ENCODE measurements at places on chromosomes 2 and 18. TPM values are rescaled to one million over a fixed set of nuclear protein-coding genes. Genes with fewer than 3 reads are reported as not detected.
A peak's percentile ranks its signal among the peaks of the same experiment; 100 is the strongest.

GRCh38 chr2:48471048-48471474, 58.9 kb upstream of the STON1 start:
- no peaks in the 10 kb centered on the region for H3K36me3 ChIP-seq
- peak overlapping the region; percentile 66 for H3K27ac ChIP-seq
- H3K27me3 ChIP-seq, result no peaks in the 10 kb centered on the region

GRCh38 chr2:111676291-111676822, 207.6 kb downstream of the ANAPC1 start:
- no peaks in the 10 kb centered on the region for H3K4me1 ChIP-seq
- H3K27me3 ChIP-seq, result no peaks in the 10 kb centered on the region
- no peak for DNase-seq
- H3K36me3 ChIP-seq, result no peaks in the 10 kb centered on the region

DNA sequence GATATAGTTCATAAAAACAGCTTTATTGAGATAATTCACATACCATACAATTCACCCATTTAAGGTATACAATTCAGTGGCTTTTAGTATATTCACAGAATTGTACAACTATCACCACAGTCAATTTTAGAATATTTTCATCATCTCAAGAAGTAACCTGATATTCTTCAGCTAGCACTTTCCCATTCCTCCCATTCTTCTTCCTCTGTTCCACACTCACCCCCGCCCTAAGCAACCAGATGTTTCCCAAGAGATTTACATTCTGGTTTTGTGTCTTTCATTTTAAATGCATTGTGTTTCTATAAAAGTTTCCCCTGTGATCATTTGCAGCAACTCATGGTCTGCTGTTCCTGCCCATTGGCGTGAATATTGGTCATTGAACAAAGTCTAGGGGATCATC, 5.4 kb downstream of the GPN1 start:
- H3K27ac ChIP-seq, result no peak overlapping the region
- no peaks in the 10 kb centered on the region for H3K27me3 ChIP-seq
- H3K4me1 ChIP-seq, result no peaks in the 10 kb centered on the region

DNA sequence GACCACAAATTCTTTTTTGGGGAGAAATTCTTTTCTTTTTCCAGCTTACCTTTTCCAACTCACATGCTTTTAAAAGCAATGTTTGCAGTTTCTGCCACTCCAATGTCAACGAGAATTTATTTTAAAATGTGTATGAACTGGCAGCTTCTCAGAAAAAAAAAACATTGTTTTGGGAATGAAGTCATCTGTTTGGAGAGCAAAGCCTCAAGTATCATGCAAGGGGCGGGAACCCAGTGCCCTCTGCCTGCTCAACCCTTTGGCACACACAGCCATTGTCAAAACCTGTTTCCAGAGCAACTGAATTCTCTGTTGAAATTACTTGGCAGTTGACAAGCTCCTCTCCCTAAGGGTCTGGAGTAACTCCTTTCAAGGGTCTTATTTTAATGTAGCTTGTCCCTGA, 128.5 kb downstream of the QPCT start:
- no peak overlapping the region for H3K4me3 ChIP-seq
- H3K4me1 ChIP-seq, result no peaks in the 10 kb centered on the region
- no peaks in the 10 kb centered on the region for H3K36me3 ChIP-seq
- no peaks in the 10 kb centered on the region for H3K27me3 ChIP-seq
- H3K27ac ChIP-seq, result no peak overlapping the region

- DNase-seq, result peak; percentile 79
- no peak within 1 kb of the TSS for H3K27ac ChIP-seq
- H3K4me3 ChIP-seq, result peak within 1 kb of the TSS; percentile 62
Observed at GRCh38 chr2:15939854-15940660, at the start of gene MYCN. MYCN (plus strand) TSS chr2:15940550; CDS start chr2:15942065, 1,515 bp downstream.

- DNase-seq, result no peak
- no peaks in the 10 kb centered on the region for H3K27me3 ChIP-seq
- H3K27ac ChIP-seq, result no peak overlapping the region
- H3K4me1 ChIP-seq, result peaks cover 9% of the 10 kb centered on the region
Observed at GRCh38 chr2:71070294-71071093, 2.0 kb downstream of the NAGK start.

DNA sequence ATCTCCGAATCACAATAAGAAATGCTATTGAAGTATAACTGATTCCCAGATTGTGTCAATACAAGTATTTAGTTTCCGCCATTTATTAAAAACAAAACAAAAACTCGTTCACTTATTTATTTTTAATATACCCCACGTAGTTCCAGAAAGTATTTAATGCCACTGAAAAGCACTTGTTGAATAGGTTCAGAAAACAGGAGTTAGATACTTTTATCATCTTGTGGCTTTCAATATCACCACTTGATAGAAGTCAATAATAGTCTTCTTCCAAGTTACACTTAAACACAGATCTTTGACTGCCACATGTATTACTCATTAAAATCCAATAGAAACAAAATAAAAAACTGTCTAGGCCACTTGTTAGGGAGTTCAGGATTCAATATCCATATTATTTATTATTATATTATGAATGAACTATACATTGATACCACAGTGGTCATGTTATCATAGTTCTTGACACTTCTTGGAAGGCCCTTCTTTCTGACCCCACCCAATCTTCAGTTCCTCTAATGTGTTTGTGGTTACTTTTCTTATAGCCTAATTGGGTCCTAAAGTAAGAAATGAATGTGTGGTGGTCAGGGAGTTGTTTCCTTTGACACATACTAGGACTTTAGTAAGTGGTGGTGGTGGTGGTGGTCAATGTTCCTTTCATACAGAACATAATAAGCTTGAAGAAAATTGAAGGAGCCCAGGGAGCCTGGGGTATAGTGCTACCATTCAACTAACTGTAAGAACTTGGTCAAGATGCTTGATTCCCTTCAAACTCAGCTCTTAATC, 221.3 kb upstream of the ITGA4 start:
- H3K4me1 ChIP-seq, result no peaks in the 10 kb centered on the region
- H3K27me3 ChIP-seq, result no peaks in the 10 kb centered on the region
- no peaks in the 10 kb centered on the region for H3K36me3 ChIP-seq
- no peak for DNase-seq

- H3K27ac ChIP-seq, result no peak overlapping the region
- DNase-seq, result no peak
- H3K36me3 ChIP-seq, result no peaks in the 10 kb centered on the region
- H3K4me1 ChIP-seq, result peaks cover 16% of the 10 kb centered on the region
- H3K27me3 ChIP-seq, result no peaks in the 10 kb centered on the region
Observed at GRCh38 chr2:100283724-100284501, 38.4 kb downstream of the LONRF2 start.

DNA sequence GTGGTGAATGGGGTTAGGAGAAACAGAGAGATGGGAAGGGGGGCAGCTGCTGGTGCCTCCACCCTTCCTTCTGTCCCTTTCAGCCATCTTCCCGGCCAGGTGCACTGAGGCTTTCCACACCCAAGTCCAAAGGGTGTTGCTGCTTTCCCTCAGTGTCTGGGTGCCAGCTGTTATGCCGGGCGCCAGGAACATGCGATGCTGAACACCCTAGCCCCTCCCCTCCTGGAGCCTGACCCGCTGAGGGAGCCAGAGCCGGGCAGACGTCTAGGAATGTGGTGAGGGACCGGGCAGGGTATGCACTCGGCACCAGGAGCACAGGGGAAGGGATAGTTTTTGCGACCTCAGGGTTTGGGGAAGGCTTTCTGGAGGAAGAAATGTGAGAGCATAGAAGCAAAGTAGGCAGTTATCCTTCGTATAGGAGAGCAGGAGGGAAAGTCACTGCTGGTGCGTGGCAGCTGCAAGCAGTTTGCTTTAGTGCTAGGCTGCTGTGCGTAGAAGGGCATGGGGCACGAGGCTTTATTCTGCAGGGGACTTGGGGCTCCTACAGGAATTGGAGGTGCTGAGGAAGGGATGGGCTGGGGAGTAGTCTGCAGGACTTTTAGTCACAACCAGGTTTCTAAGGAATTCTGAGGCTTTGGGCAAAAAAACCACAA, 147.7 kb downstream of the TSN start:
- DNase-seq, result no peak
- H3K4me1 ChIP-seq, result no peaks in the 10 kb centered on the region
- peak overlapping the region; percentile 61 for H3K4me3 ChIP-seq
- H3K36me3 ChIP-seq, result no peaks in the 10 kb centered on the region

DNA sequence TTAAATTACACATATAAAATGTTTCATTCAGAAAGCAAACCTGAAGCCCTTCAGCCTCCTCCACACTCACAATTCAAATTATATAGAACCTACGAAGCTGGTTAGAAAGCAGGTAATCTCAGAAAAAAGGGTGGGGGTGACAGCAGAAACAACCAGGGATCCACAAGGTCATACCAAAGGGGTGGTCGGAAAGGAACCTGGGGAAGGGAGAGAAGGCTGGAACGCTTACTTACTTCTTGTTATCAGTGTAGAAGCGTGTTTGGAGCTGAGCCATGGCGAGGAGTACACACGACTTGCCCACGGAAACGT, 316 bp downstream of the WDR12 start:
- H3K27ac ChIP-seq, result peak overlapping the region; percentile 89
- H3K27me3 ChIP-seq, result no peaks in the 10 kb centered on the region
- peaks cover 17% of the 10 kb centered on the region for H3K4me1 ChIP-seq
- peak overlapping the region; percentile 75 for H3K4me3 ChIP-seq
- H3K36me3 ChIP-seq, result no peaks in the 10 kb centered on the region
- DNase-seq, result no peak

- no peaks in the 10 kb centered on the region for H3K36me3 ChIP-seq
- H3K4me1 ChIP-seq, result peaks cover 33% of the 10 kb centered on the region
- H3K27ac ChIP-seq, result peak overlapping the region; percentile 100
- no peaks in the 10 kb centered on the region for H3K27me3 ChIP-seq
- peak overlapping the region; percentile 94 for H3K4me3 ChIP-seq
- DNase-seq, result no peak
Observed at GRCh38 chr2:70085711-70086277, 1.5 kb upstream of the PCBP1 start.

- H3K4me1 ChIP-seq, result no peaks in the 10 kb centered on the region
- H3K4me3 ChIP-seq, result no peak overlapping the region
- no peak overlapping the region for H3K27ac ChIP-seq
- H3K27me3 ChIP-seq, result no peaks in the 10 kb centered on the region
Observed at GRCh38 chr18:8928044-8928443, 174.5 kb upstream of the NDUFV2 start.

DNA sequence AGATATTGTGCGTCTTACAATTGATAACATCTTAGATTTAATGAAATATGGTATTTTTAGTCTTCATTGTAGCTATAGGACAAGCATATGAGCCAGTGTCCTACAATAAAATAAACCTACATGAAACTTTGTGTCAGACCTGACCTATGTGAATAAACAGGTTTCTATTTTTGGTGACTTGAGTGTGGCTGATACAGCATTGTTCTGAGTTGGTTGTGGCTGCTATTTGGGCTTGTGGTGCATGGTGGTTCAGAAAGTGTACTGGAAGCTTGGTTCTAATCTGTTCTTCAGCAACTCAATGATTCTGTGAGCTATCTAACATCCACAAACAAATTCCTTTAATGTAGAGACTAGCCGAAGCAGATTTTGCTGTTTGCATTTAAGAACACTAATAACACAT, 64.9 kb upstream of the MAP2 start:
- no peak overlapping the region for H3K4me3 ChIP-seq
- H3K4me1 ChIP-seq, result no peaks in the 10 kb centered on the region
- H3K27ac ChIP-seq, result no peak overlapping the region
- H3K27me3 ChIP-seq, result no peaks in the 10 kb centered on the region

GRCh38 chr2:119721462-119721861, 38.3 kb upstream of the PTPN4 start:
- H3K4me3 ChIP-seq, result no peak overlapping the region
- DNase-seq, result no peak
- H3K4me1 ChIP-seq, result no peaks in the 10 kb centered on the region
- H3K27ac ChIP-seq, result no peak overlapping the region
- H3K36me3 ChIP-seq, result no peaks in the 10 kb centered on the region

- H3K27me3 ChIP-seq, result no peaks in the 10 kb centered on the region
- H3K27ac ChIP-seq, result no peak overlapping the region
- no peak overlapping the region for H3K4me3 ChIP-seq
- no peaks in the 10 kb centered on the region for H3K4me1 ChIP-seq
- H3K36me3 ChIP-seq, result no peaks in the 10 kb centered on the region
- no peak for DNase-seq
Observed at GRCh38 chr18:22230471-22230945, 61.1 kb downstream of the GATA6 start.

- peak overlapping the region; percentile 2 for H3K27ac ChIP-seq
- DNase-seq, result no peak
- H3K27me3 ChIP-seq, result no peaks in the 10 kb centered on the region
- H3K4me1 ChIP-seq, result peaks cover 35% of the 10 kb centered on the region
- no peak overlapping the region for H3K4me3 ChIP-seq
Observed at GRCh38 chr2:47271054-47272000, 116.2 kb upstream of the STPG4 start.

DNA sequence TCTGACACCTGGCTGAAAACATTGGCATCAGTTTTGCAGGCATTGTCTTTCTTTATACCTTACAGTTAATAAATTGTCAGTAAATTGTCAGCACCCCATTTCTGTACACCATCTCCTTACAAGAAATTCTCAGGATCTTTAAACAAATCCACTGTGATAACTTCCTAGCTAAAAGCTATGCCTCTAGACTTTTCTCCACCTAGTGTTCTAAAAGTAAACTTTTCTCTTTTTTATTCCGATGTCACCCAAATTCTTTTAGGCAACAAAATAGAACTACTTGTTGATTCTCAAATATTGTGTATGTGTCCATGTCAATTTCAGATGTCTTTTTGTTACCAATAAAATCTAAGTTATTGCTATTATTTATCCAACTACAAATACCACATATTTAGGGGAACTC, 617.4 kb upstream of the NRXN1 start:
- H3K4me3 ChIP-seq, result no peak overlapping the region
- no peak overlapping the region for H3K27ac ChIP-seq
- no peaks in the 10 kb centered on the region for H3K27me3 ChIP-seq
- no peaks in the 10 kb centered on the region for H3K36me3 ChIP-seq

REG3G gene
- total RNA-seq, result 69.7 TPM

UGT1A10 gene
- 0.31 TPM for total RNA-seq

AMER3 gene
- total RNA-seq, result 3.0 TPM

COLEC11 gene
- 15.8 TPM for total RNA-seq

PTPRN gene
- 6.0 TPM for total RNA-seq

NT5C1B gene
- total RNA-seq, result 59.4 TPM

CASP10 gene
- 5.2 TPM for total RNA-seq

NPHP1 gene
- 19.7 TPM for total RNA-seq

REG3A gene
- not detected for total RNA-seq

HAAO gene
- total RNA-seq, result 3.2 TPM

GPAT2 gene
- total RNA-seq, result 23.5 TPM

ASXL2 gene
- 51.9 TPM for total RNA-seq
